ENCODE measurements at places on chromosomes 11 and 22.

DNA sequence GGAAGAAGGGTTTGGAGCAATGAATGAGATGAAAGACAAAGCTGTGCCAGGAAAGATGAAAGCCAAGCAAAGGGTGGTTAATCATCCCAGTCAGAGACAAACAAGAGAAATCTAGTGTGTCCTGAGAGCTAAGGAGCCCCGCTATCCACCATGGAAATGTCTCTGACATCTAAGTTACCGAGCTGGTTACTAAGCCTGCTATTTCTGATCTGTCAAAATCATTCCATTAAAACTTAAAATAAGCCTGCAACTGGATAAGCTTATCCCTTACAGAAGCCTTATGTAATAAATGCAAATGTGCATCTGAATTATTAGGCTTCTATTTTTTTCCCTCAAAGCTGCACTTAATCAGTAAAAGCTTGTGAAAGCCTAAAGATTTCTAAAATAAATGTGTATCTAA is 22.1 kb upstream of the SESN3 start:
- DNase-seq, result no peak

DNA sequence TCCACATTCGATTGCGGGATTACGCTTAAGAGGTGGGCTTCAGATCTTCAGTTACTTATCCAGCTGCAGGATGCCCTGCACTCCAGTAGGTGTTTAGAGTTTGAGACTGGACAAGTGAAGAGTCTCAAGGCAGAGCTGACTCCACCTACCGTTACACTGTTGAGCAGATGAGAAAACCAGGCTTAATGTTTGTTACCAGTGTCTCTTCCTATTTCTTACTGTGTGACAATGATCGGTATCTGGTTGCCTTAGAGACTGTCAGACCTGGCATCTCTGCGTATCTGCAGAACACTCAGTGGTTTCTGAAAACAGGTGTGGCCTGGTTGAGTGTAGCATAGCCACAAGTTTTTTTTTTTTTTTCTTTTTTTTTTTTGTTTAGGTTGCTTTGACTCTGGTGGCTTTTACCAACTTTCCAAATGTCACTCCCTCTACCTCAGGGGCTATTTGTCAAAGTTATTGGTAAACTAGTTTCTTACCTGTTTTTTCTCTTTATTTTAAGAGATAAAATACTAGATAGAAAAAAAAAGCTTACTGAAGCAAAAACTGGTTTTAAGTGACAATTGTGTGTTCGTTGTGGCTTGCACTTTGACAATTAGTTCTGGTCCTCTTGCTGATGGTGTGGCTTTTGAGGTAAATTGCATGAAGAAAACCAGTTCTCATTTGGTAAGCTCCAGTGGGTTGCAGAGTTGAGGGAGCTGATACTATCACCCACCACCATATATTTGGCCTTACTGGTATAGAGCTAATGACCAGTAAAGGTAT is 284.8 kb downstream of the ETS1 start:
- DNase-seq, result no peak

DNA sequence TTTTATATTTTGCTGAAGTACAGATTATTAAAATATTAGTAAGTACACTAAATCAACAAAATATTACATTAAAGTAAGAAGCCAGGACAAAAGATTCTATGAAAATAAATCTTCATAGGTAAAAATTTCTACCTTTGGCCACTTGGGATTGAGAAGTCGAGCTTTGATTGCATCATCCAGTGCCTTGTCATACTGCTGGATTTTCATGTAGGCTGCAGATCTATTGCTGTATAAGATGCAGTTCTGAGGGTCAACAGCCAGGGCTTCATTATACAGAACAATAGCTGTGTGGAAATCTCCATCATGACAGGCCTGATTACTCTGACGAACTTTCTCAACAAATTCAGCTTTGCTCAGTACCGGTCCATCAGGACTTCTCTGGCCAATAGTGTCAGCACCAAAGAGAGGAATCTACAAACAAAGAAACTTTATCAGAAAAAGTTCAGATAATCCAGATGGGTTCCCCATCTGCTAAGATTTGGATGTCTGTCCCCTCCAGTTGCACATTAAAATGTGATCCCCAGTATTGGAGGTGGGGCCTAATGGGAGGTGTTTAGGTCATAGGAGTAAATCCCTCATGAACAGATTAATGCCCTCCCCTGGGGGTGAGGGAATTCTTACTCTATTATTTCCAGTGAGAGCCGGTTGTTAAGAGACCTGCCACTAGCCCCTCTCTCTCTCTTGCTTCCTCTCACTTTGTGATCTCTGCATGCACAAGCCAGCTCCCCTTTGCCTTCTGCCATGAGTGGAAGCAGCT is 50.0 kb downstream of the TTC28 start:
- DNase-seq, result no peak

GRCh38 chr11:3176487-3176886 is 11.4 kb upstream of the OSBPL5 start:
- DNase-seq, result no peak

DNA sequence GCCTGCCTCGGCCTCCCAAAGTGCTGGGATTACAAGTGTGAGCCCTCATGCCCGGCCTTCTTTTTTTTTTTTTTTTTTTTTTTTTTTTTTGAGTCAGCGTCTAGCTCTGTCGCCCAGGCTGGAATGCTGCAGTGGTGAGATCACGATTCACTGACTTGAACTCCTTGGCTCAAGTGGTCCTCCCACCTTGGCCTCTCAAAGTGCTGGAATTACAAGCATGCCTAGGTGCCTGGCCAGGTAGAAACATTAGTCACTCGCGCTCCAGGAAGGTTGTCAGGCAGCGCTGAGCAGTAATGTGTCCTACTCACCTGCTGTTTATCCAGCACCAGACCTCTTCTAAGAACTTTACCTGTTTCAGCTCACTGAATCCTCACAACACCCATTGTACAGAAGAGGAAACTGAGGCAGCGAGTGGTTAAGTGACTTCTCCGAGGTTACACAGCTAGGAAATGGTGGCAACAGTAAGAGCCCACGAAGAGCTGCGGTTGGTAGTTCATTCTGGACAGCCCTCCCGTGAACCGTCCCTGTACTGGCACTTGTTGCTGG is 496 bp upstream of the CST6 start:
- no peak for DNase-seq

DNA sequence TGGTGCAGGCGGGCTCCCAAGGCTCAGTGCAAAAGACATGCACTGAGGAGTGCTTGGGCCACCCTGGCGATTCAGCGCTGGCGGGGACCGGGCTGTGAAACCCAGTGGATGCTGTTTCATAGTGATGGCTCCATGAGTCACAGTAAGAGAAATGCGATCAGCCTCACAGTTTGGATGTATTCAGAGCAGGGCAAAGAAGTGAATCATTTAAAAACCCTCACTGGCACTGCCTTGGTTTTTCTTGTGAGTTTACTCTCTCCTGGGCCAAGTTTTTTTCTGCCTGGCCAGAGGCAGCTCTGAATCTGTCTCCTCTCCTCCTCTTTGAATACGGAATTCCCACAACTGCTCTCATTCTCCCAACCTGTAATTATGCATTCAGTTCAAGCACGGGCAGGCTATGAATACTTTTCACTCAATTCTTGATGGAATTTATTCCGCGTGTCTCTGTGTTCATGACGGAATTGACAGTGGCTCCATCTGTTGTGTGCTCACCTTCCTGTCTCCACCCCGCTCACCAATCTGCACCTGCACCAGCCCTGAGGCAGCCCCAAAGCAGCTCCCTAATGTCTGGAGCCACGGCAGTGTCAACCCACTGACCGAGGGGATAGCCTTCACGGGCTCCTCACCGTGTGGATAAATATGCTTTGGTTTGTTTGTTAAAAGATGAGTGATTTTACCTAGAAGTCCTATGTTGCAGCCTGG is 14.9 kb downstream of the ADAMTS8 start:
- no peak for DNase-seq

DNA sequence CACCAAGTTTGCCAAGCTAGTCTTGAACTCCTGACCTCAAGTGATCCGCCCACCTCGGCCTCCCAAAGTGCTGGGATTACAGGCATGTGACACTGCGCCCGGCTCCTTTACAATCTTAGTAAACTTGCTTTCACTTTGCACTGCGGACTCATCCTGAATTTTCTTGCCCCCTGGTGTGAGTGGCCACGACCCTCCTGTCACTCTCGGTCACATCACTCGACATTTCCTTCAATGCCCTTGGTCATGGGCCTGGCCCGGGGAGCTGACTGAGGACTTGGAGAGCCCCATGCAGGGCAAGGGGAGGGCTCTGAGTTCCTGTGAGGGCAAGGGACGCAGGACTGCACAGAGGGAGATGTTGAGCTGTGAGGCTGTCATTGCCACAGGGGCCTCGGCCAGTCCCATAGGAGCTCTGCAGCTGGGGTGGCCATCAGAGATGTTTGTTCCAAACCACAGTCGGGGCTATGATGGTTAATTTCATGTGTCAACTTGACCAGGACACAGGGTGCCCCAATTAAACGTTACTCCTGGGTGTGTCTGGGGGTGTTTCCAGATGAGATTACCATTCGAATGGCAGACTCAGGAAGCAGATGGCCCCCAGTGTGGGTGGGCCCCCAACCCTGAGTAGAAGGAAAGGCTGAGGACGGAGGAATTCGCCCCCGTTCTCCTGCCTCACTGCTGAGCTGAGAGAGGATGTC is 21.2 kb downstream of the A4GALT start:
- DNase-seq, result no peak

DNA sequence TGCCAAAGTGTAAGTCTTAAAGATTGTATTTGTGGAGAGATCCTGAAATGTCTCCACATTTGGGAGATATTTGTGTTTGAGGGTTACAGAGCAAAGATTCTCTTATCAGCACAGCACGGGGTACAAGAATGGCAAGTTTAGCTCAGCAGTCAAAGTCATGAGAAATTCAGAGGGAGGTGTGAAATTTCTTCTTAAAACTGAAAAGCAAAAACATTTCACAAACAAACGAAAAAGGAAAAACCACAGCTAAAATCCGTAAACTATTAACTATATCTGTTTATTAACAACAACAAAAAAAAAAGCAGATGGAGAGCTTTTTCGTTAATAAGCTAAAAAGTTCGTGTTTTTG is 40.9 kb upstream of the ETS1 start:
- DNase-seq, result no peak

DNA sequence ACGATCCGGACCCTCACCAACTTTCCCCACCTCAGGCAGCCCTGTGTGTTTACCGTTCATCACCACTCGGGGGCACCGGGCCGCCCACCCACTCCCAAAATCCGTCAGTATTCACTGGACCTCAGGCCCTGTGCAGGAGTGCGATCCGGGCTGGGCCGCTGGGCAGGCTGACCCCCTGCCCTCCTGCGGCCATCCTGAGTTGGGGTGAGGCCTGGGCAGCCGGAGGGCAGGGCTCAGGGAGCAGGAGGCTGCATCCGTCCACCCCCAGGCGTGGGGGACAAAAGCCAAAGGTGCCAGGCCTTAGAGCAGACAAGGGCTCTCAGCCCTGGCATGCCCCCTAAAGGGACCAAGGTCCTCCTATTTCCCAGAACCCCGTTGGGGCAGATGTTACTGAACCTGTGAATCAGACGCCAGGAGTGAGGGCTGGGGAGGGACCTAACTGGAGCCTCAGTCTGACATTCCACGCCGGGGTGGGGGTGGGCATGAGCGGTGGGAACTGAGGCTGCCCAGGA is 16.8 kb upstream of the TMEM191C start:
- no peak for DNase-seq

DNA sequence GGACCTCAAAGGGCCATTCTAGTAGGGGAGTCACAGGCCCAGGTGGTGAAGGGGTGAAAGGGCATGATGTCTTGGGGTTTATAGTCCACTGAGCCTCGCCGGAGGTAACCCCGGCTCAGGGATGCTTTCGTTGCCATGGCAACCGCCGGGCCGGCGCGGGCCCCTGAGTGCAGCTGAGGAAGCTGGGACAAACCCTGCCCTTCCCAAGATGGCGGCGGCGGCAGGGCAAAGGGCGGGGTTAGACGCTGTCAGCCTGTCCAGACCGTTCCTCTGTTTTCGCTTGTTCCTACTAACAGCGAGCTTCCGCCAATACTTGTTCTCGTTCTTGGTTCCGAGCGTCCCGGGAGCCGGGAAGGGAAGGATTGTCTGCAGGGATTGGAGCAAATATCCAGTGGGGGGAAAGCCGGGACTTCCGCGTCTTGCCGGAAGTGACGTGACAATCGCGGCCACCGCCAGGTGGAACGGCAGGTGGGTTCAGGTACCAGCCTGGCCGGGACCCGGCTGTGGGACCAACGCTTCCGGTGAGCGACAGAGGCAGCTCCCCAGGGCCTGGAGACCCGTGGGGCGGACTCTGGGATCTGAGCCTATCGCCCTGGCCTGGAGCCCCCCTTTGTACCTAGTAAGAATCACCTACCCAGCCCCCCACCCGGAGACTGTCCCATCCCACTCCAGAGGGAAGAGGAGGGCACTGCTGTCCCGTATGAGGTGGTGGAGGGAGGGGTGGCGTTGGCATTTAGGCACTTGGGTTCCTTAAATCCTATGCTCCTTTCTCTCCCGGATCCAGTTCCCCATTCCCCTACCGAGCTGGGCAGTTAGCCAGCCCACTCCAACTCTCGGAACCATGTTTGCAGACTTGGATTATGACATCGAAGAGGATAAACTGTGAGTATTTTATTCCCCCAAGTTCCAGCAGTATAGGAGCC is at the start of gene PICK1:
TSS of gene PICK1 (plus strand) at position 436 of the 923 bp plus-strand sequence. CDS start at position 842, 406 bp downstream.
- peak; percentile 74 for DNase-seq

GRCh38 chr22:29308791-29309262 is 2.4 kb downstream of the GAS2L1 start:
- DNase-seq, result no peak

GRCh38 chr11:78354408-78355308 is 63.0 kb downstream of the GAB2 start:
- DNase-seq, result no peak

DNA sequence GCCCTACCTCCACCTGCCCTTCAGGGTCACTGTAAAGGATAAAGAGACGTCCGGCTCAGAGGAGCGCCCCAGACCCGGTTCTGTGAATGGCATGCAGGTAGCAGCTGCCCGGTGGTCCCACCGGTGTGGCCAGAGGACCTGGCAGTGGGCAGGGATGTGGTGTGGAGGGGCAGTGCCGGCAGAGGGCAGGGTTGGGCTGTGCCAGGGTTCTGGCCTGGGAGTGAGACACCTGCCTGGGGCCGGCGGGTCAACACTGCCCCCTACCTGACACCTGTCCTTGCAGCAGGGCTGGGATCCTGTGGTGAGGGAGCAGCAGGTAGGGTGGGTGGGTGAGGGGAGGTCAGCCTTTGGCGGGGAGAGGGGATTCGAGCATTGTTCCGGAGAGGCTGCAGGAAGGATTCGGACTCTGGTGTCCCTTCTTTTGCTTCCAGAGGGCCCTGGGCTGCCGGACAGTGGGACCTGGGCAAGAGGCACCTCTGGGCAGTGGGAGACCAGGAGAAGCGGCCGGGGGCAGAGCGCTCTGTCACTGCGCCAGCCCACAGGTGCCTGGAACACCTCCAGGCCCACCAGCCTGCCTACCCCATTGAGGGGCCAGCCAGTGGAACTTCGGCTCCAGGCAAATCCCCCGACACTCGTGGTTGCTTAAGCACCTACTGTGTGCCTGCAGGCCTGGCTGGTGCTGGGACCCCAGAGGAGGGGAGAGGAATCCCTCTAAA is 1.6 kb upstream of the PHLDA2 start:
- no peak for DNase-seq

- no peak for DNase-seq
Measured at GRCh38 chr11:108994887-108995286, 330.0 kb downstream of the DDX10 start.

GRCh38 chr11:44267006-44267749 is 42.8 kb downstream of the ALX4 start:
- no peak for DNase-seq

- DNase-seq, result no peak
Measured at GRCh38 chr11:32494629-32495028, 59.3 kb upstream of the WT1 start.

- DNase-seq, result no peak
Measured at GRCh38 chr11:19018901-19019300, 41.6 kb downstream of the MRGPRX2 start.

GRCh38 chr22:19615867-19616581 is 91.8 kb upstream of the CLDN5 start:
- DNase-seq, result no peak

- DNase-seq, result no peak
Measured at GRCh38 chr11:4138497-4138896, 43.9 kb downstream of the RRM1 start.

- no peak for DNase-seq
Measured at GRCh38 chr22:25027959-25028840, 75.7 kb downstream of the KIAA1671 start.

Measured in activated naive CD4-positive, alpha-beta T cell (primary cell).